Renal pelvis (tissue), 12 donors: ENCODE measurements at places on chromosomes 13 and 19. TPM values are rescaled to one million over a fixed set of nuclear protein-coding genes. Genes with fewer than 3 reads are reported as not detected.
A peak's percentile ranks its signal among the peaks of the same experiment; 100 is the strongest.

DNA sequence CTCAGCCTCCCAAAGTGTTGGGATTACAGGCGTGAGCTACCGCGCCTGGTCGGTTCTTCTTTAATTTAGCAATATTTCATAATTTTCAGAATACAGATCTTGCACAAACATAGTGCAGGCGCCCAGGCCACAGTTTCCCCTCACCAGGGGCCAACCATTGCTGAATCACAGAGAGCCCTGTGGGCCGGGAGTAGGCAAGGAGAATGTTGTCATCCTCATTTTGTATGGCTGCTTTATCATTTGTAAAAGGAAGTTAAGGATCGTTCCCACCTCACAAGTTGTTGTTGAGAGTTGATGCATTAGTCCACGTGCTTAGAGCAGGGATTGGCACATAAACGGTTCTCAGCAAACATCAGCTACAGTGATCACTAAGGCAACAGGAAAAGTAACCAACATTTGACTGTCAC lies 30.2 kb downstream of the MEIS3 start:
- DNase-seq = no peak

DNA sequence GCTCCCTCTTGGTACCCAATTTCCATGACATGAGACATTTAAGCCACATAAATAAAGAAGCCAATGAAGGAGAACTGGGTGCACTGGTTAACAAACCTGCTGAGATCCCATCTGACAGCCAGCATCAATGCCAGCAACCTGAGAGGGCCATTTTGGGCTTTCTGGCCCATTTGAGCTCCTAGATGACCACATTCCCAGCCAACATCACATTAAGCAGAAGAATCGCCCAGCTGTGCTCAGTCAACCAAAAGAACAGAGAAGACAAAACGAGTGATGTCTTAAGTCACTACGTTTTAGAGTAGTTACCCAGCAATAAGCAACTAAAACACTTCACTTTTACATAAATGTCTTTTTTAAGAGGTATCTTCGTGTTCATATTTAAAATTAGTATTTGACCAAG lies 21.9 kb downstream of the LCP1 start:
- no peak for DNase-seq

DNA sequence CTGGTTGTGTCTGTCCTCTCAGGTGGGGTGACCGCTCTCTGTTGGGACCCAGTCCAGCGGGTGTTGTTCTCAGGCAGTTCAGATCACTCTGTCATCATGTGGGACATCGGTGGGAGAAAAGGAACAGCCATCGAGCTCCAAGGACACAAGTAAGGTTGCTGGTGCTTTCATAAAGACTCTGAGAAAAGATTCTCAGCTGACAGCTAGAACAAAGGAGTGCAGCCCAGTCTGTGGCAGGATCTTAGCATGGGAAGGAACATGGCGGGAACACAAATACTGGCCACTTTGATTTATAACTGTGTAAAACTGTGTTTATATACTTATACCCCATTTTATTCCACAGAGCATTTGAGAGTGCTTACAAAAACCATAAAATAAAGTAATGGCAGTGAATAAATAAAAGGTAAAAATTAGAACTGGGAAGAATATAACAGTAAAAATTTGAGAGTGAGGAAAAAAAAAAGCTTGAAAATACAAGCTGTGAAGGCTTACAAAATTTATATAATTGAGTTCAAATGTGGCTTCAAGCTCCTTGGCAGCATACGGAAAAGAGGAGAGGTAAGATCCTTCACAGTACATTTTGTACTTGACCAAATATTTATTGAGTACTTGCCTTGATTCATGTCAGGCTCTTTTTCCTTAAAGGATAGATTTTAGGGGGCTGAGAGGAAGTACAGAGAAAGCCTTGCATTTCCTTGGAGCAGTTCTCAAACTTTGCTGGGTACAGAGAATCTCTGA lies 64.8 kb downstream of the DHRS12 start:
- DNase-seq = peak; percentile 12

The ZNF552 gene
- 13.1 TPM for polyA plus RNA-seq

The DAND5 gene
- 0.22 TPM for polyA plus RNA-seq

DNA sequence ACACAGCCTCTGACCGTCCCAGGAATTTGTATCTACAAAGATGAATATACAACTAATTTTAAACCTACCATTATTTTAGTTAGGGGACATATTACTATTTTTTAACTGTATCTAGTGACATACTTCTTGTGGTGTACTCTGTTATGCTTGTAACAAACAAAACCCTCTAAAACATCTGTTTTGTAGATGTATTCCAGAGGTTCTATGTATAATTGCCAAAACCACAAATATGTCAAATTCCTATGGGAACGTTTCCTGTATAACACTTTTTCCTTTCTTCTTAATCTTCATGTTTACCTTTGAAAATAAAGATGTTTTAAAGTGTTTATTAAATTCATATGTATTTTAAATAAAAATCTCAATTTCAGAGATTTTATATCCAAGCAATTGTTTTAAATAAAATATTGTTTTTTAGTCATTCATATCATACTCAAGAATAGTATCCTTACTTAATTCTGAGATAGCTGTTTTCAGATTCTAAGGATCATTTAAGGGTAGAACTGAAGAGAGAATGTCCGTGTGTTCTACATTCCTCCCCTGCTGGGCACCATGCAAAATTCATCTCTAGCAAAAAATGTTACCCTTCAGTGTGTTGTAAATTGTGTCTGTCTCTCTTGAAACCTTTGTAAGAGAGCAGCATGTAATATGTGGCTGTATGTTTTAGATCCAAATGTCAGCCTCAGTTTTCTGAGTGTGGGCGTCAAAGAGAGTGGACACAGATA lies 1327.7 kb downstream of the EFNB2 start:
- no peak for DNase-seq

The OR7G3 gene
- polyA plus RNA-seq = not detected

The WDR88 gene
- polyA plus RNA-seq = 2.1 TPM

The ZNF563 gene
- polyA plus RNA-seq = 5.1 TPM

DNA sequence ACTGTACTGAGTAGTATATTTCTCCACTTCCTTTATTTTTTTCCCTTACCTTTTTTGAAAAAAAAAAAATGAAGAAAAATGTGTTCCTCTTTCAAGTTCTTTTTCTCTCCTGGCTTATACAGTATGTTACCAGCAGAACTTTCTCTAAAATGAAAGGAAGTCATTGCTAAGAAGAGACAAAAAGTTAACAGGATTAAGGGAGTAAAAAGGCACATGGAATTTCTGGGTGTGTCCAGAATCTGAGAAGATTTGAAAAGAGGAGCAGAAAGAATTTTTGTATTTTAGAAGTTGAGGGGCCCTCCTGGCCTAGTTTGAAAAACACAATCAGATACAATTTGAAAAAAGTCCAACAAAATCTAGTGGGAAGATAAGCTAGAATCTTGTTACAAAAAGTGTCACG lies 21.0 kb upstream of the TRIM13 start:
- DNase-seq = no peak

The CBARP gene
- polyA plus RNA-seq = 3.2 TPM

GRCh38 chr13:51760592-51760991 lies 43.4 kb downstream of the DHRS12 start:
- DNase-seq = no peak

- DNase-seq = no peak
These were observed at the start of gene CNOT3 for GRCh38 chr19:54137699-54138488. TSS of gene CNOT3 (plus strand) at chr19:54137762. CDS start at chr19:54142979, 5,217 bp downstream.

DNA sequence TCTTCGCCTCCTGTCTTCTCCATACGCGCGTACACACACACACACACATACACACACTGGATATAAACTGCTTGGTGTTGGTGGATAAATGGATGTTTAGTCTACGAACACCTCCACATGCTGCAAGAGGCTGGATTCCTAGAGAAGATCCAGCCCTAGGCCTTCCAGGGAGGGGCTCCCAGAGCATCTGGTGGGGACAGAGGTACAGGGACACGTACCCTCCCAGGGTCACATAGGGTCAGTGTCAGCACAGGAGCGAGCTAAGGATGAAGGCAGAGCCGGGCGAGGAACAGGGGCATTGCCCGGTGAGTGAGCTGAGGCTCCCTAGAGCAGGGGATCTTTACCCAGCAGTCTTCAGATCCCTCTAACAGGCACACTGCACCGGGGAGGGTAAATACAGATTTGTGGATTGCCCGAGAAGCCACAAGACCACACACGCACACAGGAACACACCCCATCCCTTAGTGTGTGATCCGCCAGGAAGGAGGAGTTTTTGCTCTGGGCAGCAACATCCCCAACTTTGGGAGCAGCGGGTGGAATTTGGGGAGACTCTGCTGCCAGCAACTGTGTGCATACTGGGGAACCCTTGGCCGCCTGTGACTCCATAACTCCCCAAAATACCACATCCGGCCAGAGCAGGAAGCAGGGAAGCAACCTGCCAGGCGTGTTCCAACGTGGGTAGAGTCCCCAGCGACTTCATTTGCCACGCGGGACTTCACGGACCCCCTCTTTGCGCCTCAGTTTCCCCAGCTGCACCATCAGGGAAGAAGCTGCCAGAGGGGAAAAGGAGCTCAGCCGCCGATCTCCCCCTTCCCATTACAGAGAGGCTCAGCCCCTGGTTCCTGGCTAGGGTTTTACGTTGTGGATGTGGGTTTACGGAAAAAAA lies 5.8 kb upstream of the TLE2 start:
- DNase-seq = no peak

The LPAR2 gene
- 34.6 TPM for polyA plus RNA-seq

DNA sequence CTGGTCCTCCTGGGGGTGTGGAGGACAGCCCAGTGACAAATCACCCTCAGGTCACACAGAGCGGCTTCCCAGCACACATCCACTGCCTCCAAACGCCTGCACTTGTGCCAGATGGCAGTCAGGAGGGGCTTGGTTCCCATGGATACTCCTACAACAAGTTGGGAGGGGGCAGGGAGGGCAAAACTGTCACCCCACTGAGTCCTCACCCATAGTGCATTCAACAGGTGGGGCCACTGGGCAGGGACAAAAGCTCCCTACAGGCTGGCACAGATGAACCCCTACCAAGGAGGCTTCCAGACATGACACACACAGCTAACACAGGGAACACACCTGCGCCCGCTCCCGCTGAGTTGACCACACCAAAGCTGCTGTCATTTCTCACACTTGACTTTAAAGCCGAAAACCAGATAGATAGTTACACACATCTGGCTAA lies 120.5 kb downstream of the STK24 start:
- no peak for DNase-seq

The TMPRSS9 gene
- polyA plus RNA-seq = 1.1 TPM

- peak; percentile 96 for DNase-seq
These were observed 44.0 kb downstream of the ZNF823 start for GRCh38 chr19:11694533-11695439.

- DNase-seq = no peak
These were observed 1.1 kb downstream of the GYS1 start for GRCh38 chr19:48991873-48992580.

DNA sequence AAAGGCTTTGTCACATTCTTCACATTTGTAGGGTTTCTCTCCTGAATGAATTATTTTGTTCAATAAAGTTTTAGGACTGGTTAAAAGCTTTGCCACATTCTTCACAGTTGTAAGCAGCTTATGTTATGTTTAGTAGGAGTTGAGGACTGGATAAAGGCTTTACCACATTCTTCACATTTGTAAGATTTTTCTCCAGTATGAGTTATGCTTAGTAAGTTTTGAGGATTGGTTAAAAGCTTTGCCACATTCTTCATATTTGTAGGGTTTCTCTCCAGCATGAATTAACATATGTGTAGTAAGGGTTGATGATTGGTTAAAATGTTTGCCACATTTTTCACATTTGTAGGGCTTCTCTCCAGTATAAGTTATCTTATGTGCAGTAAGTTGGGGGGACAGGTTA lies 79.9 kb downstream of the ZNF431 start:
- DNase-seq = no peak

GRCh38 chr13:37889102-37889501 lies 19.5 kb upstream of the TRPC4 start:
- no peak for DNase-seq

DNA sequence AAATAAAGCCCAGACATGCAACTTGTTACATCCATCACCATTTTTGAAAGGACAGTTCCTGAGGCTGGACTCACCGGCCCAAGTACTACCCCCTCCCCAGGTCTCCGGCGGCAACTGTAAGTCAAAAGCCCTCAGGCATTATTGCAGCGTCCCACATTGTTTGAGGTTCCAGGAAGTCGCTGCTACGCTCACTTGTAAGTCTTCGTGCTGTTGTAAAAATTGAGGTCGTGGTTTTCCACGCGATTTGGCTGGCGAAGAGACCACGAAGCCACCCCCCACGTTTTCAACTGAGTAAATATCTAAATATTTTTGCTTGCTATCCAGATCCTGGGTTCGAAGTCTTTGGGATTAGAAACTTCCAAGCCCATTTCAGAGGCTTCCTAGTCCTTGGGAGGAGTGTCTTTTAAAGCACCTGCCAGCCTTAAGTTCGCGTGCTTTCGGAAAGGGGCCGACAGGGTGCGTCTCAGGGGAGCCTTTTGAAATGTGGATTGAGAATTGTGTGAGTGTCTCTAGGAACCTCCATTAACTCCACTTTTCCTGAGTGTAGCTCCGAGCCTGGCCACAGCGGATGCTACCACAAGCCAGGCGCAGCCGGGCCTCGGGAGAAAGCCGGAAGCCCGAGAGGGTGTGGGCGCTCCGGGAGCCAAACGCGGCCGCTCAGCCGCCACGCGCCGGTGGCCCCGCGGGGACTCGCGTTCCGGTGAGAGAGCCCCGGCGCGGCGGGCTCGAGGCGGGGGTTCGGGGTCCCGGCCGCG lies 434 bp upstream of the FNDC3A start:
- DNase-seq = peak; percentile 60

DNA sequence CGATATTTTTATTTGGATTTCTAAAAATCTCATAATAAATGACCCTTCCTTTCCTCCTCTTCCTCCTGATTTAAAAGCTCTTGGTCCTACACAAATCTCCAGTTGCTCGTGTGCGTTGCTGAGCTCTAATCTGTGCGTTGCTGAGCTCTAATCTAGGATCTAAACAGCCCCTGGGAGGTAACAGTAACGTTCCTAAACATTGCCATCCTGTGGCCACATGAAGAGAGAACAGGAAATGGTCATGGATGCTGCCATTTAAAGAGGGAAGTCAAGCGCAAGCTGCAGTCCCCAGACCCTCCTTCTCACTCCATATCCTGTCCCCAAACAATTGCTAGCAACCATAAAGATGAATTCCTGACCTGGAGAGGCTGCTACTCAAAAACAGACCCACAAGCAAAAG lies 170.8 kb downstream of the NUFIP1 start:
- no peak for DNase-seq
